ENCODE measurements at places on chromosomes 2 and 18.

GRCh38 chr2:147173798-147174197, 671.0 kb upstream of the ACVR2A start:
- DNase-seq = no peak

GRCh38 chr18:61606068-61606660, 272.9 kb downstream of the CDH20 start:
- DNase-seq = no peak

DNA sequence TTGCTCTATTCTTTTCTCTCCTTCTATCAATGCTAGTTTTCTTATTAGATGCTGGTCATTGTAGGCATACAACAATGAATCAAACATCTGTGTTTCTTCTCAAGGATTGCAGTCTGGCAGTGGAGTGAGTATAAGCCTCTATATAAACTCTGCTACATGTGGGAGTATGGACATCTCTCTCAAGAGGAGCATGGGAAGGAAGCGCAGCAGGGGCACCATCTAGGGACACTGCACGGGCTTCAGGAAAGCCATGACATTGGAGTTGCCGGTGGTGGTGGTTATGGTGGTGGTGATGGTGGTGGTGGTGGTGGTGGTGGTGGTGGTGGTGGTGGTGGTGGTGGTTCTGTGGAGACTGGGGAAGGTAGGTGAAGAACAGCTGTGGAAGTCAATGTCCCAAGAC, 462.6 kb downstream of the RNF144A start:
- no peak for DNase-seq

GRCh38 chr2:237695201-237695780, 67.9 kb downstream of the LRRFIP1 start:
- DNase-seq = no peak

- no peak for DNase-seq
Measured at GRCh38 chr2:48510329-48510728, 19.6 kb upstream of the STON1 start.

DNA sequence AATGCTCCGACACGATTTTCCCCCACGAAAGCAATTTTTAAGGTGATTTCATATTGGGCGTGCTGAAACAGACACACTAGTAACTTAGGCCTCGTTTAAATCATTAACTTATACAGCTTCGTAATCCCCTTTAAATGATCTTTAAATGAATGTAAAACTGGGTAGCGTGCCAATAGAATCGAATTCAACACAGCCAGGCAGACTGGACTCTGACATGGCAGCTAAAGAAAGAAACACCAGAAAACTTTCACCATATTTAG, 2.4 kb upstream of the ID2 start:
- no peak for DNase-seq

- DNase-seq = no peak
Measured at GRCh38 chr2:231521-232185, 32.2 kb downstream of the SH3YL1 start.

- no peak for DNase-seq
Measured at GRCh38 chr2:144015036-144015435, 504.9 kb downstream of the ZEB2 start.

GRCh38 chr18:5238371-5238976, 41.4 kb upstream of the AKAIN1 start:
- peak; percentile 41 for DNase-seq

GRCh38 chr18:62018759-62019041, 125.9 kb upstream of the RNF152 start:
- no peak for DNase-seq

DNA sequence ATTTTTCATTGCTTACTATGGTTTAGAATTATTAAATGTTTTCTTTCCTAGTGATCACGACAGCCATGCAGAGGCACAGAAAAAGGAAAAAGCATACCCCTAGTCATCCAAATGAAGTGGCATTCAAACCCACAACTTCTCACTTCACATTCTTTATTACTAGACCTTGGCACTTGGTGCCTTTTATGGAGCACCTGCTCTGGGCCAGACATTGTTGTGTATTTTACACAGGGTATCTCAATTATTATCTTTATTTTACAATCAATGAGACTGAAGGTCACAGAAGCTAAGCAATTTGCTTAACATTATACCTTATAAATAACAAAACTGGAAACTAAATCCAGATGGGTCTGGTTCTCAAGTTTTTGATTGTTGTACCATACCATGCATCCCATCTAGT, 235.3 kb downstream of the LRATD1 start:
- DNase-seq = no peak

- no peak for DNase-seq
Measured at GRCh38 chr2:205903549-205904129, 182.3 kb downstream of the INO80D start.

Measured in activated CD8-positive, alpha-beta memory T cell treated with anti-CD3 and anti-CD28 coated beads, Interleukin-2, amount 50 U/mL, for 4 hours (primary cell).